ENCODE measurements at places on chromosomes 3 and 15.

DNA sequence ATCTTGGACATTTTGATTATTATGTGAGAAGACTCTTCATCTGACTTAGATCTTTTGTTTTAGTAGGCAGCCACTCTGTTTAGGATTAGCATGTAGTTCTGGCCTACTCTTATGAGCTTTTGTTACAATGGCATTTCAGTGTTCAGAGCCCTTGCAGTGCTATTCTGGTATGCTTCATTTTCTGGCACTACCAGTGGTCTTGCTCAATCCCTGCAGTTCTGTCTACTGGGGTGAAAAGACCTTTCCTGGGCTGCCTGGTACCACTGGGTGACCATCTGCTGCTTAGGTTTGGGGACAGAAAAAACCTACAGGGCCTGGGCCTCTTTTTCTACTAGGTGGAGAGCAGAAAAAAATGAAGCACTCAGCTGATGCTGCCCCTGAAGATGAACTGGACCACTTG lies 42.5 kb downstream of the IL16 start:
- DNase-seq: no peak

- DNase-seq: no peak
These were observed 629.2 kb downstream of the OTOL1 start for GRCh38 chr3:162125790-162126189.

DNA sequence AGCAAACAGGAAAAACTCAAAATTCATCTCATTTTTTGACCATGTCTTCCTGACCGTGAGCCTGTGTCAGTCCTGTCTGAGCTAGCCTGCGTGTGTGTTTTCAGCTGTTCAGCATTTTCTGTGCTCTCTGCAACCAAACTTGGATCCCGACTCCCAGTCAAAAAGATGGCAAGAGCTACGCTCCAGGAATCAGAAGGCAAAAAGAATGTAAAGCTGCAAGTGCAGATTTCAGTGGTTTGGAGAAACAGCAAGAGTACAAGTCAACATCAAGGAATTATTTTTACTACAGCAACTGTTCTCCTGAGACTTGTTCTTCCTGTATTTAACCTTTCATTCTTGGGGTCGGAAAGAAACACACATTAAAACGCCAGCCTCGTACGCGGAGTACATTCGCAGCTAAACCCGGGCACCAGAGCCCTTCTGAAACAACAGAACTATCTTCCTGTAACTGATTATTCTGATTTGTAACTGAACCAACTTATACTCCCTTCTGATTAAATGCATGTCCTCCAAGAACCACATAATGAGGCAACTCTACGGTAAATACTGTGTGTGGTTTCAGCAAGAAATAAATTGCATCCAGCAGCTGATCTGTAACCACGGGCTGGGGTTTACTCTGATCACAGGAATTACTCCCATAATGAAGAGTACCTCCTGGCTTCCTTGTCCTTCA lies 107.4 kb downstream of the LRIG1 start:
- DNase-seq: no peak

- peak; percentile 68 for DNase-seq
These were observed 15.5 kb upstream of the PPP1R2 start for GRCh38 chr3:195558602-195559001.

DNA sequence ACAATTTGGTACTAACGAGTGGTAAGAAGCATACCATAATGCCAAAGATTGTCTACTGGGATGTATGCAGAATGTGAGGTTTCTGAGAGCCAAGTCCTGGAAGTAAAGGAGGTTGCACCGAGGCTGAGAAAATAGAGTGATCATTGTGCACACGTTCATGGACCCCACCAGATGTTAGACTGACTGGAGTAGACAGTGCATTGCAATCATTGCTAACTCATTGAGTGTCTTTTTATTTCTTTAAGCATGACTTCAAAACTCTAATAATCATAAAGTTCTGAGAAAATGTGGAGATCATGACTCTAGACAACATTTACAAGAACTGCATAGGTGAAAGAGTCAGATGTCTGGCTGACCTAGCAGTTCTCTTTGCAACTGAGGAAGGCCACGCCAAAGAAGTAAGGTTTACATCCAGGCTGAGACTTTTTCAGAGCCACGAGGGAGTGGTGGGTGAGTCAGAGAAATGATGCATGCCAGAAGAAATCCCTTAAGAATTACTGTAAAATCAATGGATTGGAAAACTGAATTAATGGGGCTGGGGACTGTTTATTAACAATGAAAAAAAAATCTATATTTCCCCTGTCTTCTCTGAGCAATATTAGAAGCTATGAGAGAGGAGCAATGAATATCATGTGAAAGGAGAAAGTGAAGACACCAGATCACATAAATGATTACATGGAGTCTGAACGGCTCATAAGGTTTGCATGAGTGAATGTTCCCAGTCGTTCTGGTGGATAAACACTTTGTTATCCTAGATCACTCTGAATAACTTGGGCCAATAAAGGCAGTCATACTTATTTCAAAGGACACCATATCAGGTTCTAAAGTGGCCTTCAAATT lies 76.0 kb upstream of the SLC25A26 start:
- DNase-seq: no peak

DNA sequence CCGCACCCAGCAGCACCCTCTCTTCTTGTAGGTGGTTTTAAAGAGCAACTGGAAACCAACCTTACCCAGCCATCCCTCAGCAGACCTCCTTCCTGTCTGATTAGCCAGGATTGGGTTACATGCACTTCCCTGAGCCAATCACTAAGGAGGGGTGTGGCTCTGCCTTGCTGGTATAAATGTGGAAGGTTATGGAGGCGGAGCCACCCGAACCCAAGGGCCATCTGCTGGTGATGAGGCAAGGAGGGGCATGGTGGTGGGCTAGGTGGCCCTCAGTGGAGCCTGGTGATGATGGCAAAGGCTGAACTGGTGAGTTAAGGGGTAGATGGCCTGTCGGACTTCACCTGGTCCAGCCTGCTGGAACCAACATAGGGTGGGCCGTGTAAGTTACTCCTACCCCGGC lies 39.8 kb downstream of the CCDC33 start:
- peak; percentile 66 for DNase-seq

DNA sequence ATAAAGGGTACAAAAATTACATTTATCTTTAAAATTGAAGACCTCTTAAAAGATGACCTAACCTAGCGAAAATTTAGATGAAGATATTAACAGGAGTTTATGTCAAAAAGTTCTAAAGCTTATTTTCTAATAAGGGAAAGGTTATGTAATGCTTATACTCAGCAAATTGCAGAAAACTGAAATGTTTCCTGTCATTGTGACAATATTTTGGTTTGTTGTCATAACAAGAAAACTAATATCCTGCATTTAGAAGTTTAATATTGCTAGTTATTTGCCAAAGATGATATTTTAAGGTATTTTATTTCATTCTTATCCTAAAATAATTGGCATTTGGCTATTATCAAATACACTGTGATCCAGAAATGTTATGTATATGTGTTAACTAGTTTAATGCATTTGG lies 294.5 kb downstream of the C3orf38 start:
- no peak for DNase-seq

DNA sequence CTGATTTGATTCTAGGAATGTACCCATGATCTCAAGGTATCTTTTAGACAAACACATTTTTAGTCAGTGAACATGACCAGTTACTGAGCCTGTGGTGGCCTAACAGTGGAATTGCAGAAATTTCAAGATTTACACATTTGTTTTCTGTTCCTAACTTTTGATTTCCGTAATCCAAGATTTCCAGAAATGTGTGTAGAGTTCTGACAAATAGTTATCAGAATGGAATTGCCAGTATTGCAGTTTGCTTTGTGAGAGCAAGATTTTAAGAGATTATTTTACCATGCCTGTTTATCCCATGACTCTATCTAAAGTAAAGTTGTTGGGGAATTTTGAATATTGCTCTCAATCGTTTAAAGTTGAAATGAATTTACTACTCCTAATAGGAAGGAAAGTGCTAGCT lies 11.7 kb upstream of the UTS2B start:
- DNase-seq: no peak

DNA sequence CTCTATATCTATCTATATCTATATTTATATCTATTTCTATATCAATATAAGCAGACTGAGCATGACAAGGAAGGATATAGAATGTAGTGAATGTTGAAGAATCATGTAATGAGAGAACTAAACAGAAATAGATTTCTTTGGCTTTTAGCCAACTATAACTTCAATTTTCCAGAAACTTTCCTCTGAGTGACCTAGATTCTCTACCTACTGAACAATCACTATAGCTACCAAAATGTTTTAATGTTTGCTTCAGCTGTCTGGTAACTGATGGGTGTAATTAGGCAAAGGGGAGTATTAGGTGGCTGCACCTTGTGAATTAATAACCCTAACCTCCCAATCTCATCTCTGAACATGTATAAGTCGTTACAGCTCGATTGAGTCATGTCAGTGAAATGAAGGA lies 76.4 kb upstream of the ROBO1 start:
- no peak for DNase-seq
